NCI-H1417 treated with DMSO at 0.1 percent for 48 hours (cell line): ENCODE measurements at places on chromosomes 16 and 17.

- no peak for DNase-seq
These were observed 120.4 kb downstream of the PARN start for GRCh38 chr16:14509675-14510132.

DNA sequence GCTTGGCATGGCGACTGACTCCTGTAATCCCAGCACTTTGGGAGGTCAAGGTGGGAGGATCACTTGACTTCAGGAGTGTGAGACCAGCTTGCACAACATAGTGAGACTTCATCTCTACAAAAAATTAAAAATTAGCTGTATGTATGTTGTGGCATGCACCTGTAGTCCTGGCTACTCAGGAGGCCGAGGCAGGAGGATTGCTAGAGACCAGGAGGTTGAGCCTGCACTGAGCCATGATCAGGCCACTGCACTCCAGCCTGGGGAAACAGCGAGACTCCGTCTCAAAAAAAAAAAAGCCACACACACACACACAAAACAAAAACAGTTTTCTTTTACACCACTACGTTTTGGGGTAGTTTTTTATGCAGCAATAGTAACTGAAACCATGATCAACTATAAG is 89.0 kb upstream of the DHX40 start:
- DNase-seq, result no peak

- no peak for DNase-seq
These were observed 17.0 kb downstream of the GJD3 start for GRCh38 chr17:40347319-40348135.

- no peak for DNase-seq
These were observed 39.2 kb upstream of the CCR7 start for GRCh38 chr17:40604327-40605080.

- no peak for DNase-seq
These were observed 153.4 kb downstream of the TMEM114 start for GRCh38 chr16:8436931-8437330.

- DNase-seq, result no peak
These were observed 35.8 kb downstream of the PTRH2 start for GRCh38 chr17:59671386-59671785.

- DNase-seq, result no peak
These were observed 130.0 kb upstream of the HS3ST2 start for GRCh38 chr16:22683730-22684573.

DNA sequence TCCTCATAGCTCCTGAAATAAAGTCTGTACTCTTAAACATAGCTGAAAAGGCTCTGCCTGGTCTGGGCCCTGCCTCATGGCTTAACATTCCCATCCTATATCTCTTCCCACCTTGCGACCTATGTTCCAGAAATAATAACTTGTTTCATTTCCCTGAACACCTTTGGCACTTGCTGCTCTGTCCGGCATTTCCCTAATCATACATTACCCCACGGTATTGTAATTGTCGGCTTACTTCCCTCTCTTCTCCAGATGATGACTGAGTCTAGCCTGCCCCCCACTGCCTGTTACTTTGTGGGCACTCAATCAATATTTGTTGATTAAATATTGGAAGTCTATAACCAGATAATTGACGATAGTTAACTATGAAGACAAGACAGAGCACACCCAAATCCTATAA is 23.3 kb upstream of the SUPT4H1 start:
- no peak for DNase-seq

GRCh38 chr17:80751070-80751945 is 206.7 kb downstream of the RPTOR start:
- DNase-seq, result no peak

DNA sequence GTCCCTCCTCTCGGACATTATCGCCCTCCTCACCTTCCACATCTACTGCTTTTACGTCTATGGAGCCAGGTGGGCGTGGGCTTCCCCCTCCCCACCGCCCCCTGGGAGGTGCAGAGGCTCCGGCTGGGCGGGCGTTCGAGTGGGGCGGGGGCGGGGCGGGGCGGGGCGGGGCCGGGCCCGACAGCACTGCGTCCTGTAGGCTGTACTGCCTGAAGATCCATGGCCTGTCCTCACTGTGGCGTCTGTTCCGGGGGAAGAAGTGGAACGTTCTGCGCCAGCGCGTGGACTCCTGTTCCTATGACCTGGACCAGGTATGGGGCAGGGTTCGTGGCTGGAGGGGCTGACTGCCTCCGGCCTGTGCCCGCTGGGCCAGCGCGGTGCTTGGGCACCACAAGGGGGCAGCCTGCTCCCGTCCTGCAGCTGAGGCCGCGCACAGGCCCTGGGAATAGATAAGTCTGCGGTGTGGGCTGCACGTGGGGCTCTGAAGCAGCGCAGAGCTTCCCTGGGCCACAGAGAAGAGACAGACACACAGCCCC is 9.2 kb downstream of the PIGQ start:
- no peak for DNase-seq

DNA sequence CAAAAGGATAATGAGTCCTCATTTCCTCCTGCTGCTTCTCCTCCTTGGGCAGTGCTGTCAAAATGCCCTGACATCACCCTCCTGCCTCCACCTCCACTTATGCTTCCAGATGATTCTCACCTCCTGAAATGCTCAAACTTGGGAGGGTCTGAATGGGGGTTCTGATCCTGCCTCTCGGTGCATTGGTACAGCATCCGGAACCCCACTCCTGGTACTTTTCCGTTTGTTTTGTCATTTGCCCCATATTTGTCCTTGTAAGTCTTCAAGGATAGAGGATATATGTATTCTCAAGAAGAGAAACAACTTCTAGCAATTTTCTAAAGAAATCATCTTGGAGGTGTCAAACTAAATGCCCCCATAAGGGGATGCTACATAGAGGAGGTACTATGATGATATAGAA is 148.3 kb downstream of the SHISA9 start:
- DNase-seq, result no peak

DNA sequence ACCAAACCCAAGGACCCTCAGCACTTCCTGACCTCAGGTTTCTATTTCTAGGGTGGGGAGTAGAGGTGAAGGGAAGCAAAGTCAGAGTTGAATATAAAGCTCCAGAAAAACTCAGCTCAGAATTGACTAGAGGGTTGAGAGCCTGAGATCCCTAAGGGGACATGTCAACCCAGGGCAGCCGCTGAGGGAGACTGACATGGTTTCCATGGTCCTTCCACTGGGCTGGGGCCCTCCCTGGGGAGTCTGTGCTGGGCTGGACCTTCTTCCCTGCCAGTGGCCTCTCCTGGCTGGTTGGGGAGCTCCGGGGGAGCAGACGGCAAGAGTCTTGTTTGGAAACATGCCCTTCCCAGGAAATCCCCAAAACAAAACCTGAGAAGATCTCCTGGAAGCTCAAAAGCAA is 121.3 kb downstream of the METRNL start:
- DNase-seq, result no peak

DNA sequence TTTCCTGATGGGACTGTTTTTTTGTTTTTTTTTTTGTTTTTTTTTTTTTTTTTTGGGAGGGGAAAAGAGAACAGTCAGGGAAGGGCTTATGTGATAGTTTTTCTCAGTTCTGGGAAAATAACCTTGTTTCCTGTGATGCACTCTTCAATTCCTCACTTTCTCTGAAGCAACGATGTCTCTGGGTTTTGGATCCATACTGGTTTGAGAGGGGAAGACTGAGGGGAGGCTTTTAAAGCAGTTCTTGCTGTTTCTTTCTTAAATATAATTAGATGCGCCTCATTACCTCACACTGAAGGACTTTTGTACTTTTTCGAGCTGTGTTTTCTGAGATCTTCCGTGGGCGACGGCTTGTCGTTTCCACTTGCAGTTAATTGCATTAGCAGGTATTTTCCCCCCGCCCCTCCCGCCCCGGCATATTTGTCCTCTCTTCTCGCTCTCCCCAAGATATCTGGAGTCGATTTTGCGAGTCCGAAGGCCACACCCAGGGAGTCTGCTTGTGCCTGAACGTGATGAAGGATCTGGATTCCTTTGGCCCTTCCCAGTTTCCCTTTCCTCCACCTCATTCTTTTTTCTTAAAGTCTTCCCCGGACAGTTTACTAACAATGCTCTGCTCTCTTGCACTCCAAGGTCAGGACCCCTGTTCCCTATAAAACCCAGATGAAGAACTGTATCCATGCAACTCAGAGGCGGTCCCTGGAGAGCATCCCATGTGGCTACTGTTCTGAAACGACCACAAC is 125.2 kb upstream of the ZFHX3 start:
- no peak for DNase-seq

DNA sequence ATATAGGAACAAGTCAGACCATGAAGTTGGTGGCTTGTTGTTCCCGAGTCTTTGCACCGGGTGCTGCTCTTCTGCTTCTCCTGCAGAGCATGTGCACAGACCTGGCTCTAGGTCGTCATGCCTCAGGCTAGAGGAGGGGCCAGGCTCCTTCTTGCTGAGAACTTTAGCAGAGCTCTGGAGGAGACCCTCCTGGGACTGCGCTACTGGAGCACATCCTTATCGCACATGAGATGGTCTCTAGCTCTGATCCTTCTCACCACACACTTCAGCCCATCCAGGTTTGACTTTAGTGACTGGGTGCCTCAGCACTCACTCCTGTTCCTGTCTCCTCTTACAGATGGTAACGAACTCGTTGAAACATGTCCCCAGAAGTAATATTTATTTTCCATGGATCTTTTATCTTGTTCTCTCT is 14.9 kb downstream of the FOXK2 start:
- DNase-seq, result no peak

GRCh38 chr17:58092101-58092796 is 9.0 kb downstream of the DYNLL2 start:
- no peak for DNase-seq

GRCh38 chr16:59886021-59886420 is 1151.9 kb upstream of the GOT2 start:
- no peak for DNase-seq

- no peak for DNase-seq
These were observed 162.1 kb upstream of the MPHOSPH6 start for GRCh38 chr16:82331974-82332750.

DNA sequence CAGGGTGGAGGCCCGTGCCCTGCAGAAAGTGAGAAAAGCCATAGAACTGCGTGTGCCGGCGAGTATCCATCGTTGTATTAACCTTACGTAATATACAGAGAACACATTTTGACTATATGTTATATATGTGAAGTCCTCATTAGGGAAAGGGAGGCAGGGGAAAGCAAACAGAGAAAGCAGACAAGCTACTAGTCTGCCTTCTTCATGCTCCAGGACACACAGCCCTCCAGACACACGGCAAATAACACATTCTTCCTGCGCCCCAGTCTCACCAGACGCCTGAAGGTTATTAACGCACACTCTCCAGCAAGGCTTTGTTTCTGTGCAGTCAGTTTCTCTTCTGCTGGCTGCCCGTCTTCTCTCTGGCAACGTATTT is 28.8 kb downstream of the PRDM7 start:
- DNase-seq, result no peak

GRCh38 chr16:5575646-5576245 is 478.2 kb upstream of the EEF2KMT start:
- DNase-seq, result no peak

GRCh38 chr17:16286947-16287562 is 66.2 kb downstream of the CENPV start:
- no peak for DNase-seq

- no peak for DNase-seq
These were observed 15.4 kb downstream of the ZFPM1 start for GRCh38 chr16:88468275-88469129.

- DNase-seq, result no peak
These were observed 76.1 kb downstream of the RAI1 start for GRCh38 chr17:17757391-17757791.

GRCh38 chr17:9432134-9432885 is 143.3 kb downstream of the STX8 start:
- DNase-seq, result no peak

DNA sequence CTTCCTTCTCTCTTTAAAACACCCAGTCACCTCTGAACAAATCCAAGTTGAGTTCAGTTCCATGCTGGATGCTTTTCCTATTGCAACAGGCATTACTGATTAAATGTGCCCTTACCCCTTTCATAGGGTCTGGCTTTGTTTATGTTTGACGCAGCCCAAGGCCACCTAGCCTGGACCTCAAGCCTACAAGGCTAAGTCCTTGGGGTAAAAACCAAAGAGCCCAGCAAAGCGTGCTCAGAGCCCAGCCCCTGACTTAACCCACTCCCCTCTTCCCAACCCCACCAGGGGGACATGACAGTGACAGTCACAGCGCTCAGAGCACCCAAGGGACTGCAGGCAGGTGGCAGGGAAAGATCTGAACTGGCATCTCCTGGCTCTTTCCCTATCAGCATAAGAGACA is 200.6 kb downstream of the XYLT1 start:
- DNase-seq, result no peak
